ENCODE measurements at places on chromosomes 2 and 18.

DNA sequence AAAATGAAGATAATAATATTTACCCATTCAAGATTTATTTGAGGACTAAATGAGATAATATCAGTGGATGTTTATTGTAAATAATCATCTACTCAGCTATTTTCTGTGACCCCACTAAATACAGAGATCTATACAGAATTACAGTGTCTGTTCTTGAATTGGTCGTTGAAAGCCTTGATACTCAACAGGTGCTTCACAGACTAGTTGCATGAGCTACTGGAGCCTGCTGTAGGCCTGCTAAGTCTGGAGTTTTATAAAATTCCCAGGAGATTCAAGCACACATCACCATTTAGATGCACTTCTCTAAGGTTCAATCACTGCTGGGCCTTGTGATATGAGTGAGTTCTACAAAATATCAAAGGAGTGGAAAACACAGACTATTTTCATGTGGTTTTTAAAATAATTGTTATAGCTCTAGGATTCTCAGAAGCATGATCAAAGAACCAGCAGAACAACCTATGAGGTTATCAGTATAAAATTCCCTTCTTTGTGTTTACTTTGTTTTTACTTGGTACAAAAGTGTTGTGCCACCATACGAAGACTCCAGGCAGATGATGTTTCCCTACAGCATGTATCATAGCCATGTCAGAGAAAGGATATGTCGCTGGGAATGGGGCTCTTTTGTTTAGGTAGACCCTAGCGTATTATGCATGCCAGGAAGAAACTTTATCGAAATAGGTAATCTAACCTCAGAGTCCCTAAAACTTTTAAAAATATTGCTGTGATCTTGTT is 7.1 kb downstream of the SULT1C4 start:
- no peak for DNase-seq
- H3K27ac ChIP-seq: no peak overlapping the region
- H3K27me3 ChIP-seq: peaks cover 1% of the 10 kb centered on the region
- no peak overlapping the region for H3K4me3 ChIP-seq
- H3K4me1 ChIP-seq: peaks cover 27% of the 10 kb centered on the region
- peaks cover 46% of the 10 kb centered on the region for H3K36me3 ChIP-seq

- DNase-seq: no peak
- no peaks in the 10 kb centered on the region for H3K36me3 ChIP-seq
- H3K27ac ChIP-seq: no peak overlapping the region
- peaks cover 5% of the 10 kb centered on the region for H3K27me3 ChIP-seq
Measured at GRCh38 chr2:219125225-219125885, 35.3 kb downstream of the NHEJ1 start.

DNA sequence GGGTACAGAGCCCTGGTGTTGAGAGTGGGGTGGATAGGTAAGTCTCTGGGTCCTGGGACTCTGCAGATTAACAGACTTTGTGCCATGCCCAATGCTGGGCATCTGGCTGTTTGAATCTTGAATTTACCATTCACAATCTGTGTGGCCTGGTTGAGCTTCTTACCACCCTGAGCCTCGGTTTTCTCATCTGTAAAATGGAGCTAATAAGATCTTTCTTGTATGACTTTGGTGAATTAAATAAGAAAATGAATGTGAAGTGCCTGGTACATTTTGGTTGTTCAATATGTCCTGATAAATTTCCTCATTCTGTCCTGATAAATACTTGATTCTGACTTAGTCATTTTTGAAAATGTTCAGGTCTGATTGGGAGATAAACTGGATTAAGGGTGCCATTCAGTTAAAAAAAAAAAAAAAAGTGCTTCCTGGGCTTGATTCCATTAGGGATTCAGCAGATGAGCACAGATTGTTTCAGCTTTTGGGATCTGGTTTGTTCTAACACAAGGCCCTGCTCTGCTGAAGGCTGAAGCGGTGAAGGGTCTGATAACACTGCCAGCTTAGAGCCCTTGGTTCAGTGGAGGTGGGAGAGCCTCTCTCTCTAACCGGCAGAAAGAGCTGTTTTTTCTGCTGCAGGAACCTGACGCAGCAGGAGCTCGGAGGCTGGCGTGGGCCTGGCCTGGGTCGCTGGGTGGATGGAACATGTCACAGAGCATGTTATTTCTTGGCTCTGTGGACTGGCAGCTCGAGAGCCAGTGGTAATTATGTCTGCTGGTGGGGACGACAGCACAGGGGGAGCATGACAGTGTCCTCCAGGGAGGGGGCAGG is 84.5 kb upstream of the MCFD2 start:
- no peak overlapping the region for H3K27ac ChIP-seq
- H3K27me3 ChIP-seq: peaks cover 13% of the 10 kb centered on the region
- no peak for DNase-seq
- no peak overlapping the region for H3K4me3 ChIP-seq

- H3K27me3 ChIP-seq: no peaks in the 10 kb centered on the region
- no peak overlapping the region for H3K27ac ChIP-seq
- no peak overlapping the region for H3K4me3 ChIP-seq
- peaks cover 4% of the 10 kb centered on the region for H3K4me1 ChIP-seq
- no peaks in the 10 kb centered on the region for H3K36me3 ChIP-seq
- no peak for DNase-seq
Measured at GRCh38 chr2:68719912-68720311, 14.7 kb upstream of the ARHGAP25 start.

GRCh38 chr18:57333940-57334339 is 18.4 kb upstream of the ST8SIA3 start:
- H3K4me3 ChIP-seq: no peak overlapping the region
- no peaks in the 10 kb centered on the region for H3K36me3 ChIP-seq
- peaks cover under 1% of the 10 kb centered on the region for H3K27me3 ChIP-seq
- no peaks in the 10 kb centered on the region for H3K4me1 ChIP-seq
- H3K27ac ChIP-seq: no peak overlapping the region

- H3K36me3 ChIP-seq: peaks cover 5% of the 10 kb centered on the region
- no peak for DNase-seq
- H3K27me3 ChIP-seq: peaks cover 4% of the 10 kb centered on the region
- no peak overlapping the region for H3K4me3 ChIP-seq
Measured at GRCh38 chr2:157806426-157807077, 69.6 kb downstream of the ACVR1 start.

- DNase-seq: no peak
- no peak overlapping the region for H3K27ac ChIP-seq
- H3K4me3 ChIP-seq: no peak overlapping the region
- no peaks in the 10 kb centered on the region for H3K36me3 ChIP-seq
Measured at GRCh38 chr2:10286216-10287037, 16.3 kb upstream of the HPCAL1 start.

GRCh38 chr2:188046437-188046836 is 245.2 kb upstream of the GULP1 start:
- no peak for DNase-seq
- H3K4me3 ChIP-seq: no peak overlapping the region
- H3K4me1 ChIP-seq: no peaks in the 10 kb centered on the region

DNA sequence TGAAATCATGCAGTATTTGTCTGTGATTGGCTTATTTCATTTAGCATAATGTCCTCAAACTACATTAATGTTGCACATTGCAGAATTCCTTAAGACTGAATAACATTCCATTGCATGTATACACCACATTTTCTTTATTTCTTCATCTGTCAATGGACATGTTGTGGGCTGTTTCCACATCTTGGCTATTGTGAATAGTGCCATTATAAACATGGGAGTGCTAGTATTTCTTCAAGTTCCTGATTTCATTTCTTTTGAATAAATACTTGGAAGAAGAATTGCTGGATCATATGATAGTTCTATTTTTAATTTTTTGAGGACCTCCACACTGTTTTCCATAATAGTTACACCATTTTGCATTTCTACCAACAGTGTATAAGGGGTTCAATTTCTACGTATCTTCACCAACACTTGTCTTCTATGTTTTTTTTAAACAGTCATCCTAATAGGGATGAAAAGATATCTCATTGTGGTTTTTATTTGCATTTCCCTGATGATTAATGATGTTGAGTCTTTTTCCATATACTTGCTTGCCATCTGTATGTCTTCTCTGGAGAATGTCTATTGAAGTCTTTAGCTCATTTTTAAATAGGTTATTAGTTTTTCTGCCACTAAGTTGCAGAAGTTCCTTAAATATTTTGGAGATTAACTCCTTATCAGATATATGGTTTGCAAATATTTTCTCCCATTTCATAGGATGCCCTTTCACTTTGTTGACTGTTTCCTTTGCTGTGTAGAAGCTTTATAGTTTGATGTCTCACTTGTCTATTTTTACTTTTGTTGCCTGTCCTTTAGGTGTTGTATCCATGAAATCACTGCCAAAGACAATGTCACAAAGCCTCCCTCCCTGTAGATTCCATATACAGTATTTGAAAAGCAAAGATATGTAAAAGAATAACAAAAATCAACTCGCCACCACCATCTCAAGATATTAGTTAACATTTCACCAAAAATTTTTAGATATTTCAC is 14.6 kb downstream of the FBXO11 start:
- H3K4me1 ChIP-seq: peaks cover 4% of the 10 kb centered on the region
- DNase-seq: no peak
- no peaks in the 10 kb centered on the region for H3K27me3 ChIP-seq
- H3K36me3 ChIP-seq: no peaks in the 10 kb centered on the region
- no peak overlapping the region for H3K27ac ChIP-seq
- H3K4me3 ChIP-seq: no peak overlapping the region

- no peaks in the 10 kb centered on the region for H3K36me3 ChIP-seq
- DNase-seq: no peak
- H3K4me1 ChIP-seq: peaks cover 25% of the 10 kb centered on the region
Measured at GRCh38 chr2:36831185-36831584, 134.7 kb downstream of the VIT start.

- DNase-seq: no peak
- no peaks in the 10 kb centered on the region for H3K36me3 ChIP-seq
- peak overlapping the region; percentile 78 for H3K4me3 ChIP-seq
Measured at GRCh38 chr18:48161911-48162698, 231.6 kb upstream of the SMAD2 start.

DNA sequence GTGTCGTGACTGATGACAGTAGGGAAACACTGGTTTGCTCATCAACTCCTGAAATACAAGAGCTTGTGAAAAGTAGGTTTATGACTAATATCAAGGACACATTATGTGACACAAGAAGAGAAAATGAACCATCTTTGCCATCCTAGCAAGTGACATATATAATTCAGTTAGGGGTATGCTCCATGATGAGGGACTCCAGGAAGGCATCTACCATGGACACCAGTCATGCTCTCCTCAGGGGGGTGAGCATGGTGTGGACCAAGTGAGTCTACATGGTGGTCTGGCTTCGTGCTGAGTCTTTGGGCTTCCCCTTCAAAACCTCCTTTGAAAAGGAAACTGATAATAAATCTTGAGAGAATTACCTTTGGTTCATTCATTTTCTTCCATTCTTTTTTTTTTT is 11.7 kb upstream of the SERPINB5 start:
- no peaks in the 10 kb centered on the region for H3K4me1 ChIP-seq
- no peaks in the 10 kb centered on the region for H3K27me3 ChIP-seq
- H3K4me3 ChIP-seq: no peak overlapping the region
- H3K36me3 ChIP-seq: no peaks in the 10 kb centered on the region
- no peak for DNase-seq
- H3K27ac ChIP-seq: no peak overlapping the region

DNA sequence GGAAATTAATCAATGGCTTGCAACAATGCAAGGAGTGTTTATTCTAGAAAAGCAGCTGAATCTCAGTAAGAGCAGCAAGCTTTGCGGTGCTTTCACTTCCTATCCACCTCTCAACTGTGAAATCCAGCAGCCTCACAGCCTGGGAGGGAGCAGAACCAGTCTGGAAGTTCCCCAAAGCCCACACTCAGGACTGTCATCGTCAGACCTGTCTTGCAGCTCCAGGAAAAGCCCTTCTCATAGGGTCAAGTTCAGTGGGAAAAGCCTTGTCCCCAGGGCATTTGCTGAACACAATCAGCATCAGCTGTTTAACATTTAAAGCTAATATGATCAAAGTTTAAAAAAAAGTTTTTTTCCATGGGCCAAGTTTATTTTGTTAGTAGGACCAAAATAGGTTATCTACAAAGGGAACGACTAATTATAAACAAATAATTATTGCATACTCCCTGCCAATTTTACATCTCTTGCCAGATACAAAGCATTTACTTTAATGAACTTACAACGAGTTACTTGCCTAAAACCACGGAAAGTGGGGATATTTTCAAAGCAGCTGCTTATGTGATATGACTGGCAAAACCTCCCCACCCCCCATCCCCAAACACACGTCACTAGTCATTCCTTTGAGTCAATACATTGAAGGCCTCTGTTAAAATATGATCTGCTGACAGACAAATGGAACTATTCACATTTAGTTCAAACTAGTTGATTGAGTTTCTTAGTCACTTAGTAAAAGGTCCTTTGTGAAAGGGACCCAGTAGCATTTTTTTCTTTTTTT is 36.8 kb downstream of the PARD6G start:
- H3K27me3 ChIP-seq: no peaks in the 10 kb centered on the region
- H3K4me1 ChIP-seq: no peaks in the 10 kb centered on the region
- H3K27ac ChIP-seq: no peak overlapping the region
- H3K4me3 ChIP-seq: no peak overlapping the region
- no peaks in the 10 kb centered on the region for H3K36me3 ChIP-seq

- H3K4me3 ChIP-seq: no peak overlapping the region
- no peak overlapping the region for H3K27ac ChIP-seq
- H3K36me3 ChIP-seq: peaks cover 14% of the 10 kb centered on the region
- no peak for DNase-seq
- peaks cover 9% of the 10 kb centered on the region for H3K27me3 ChIP-seq
- peaks cover 4% of the 10 kb centered on the region for H3K4me1 ChIP-seq
Measured at GRCh38 chr2:20623241-20623640, 27.7 kb downstream of the HS1BP3 start.

- no peak overlapping the region for H3K27ac ChIP-seq
- H3K4me3 ChIP-seq: no peak overlapping the region
- no peaks in the 10 kb centered on the region for H3K4me1 ChIP-seq
- no peaks in the 10 kb centered on the region for H3K27me3 ChIP-seq
- no peak for DNase-seq
Measured at GRCh38 chr2:155176345-155176744, 477.9 kb downstream of the KCNJ3 start.

DNA sequence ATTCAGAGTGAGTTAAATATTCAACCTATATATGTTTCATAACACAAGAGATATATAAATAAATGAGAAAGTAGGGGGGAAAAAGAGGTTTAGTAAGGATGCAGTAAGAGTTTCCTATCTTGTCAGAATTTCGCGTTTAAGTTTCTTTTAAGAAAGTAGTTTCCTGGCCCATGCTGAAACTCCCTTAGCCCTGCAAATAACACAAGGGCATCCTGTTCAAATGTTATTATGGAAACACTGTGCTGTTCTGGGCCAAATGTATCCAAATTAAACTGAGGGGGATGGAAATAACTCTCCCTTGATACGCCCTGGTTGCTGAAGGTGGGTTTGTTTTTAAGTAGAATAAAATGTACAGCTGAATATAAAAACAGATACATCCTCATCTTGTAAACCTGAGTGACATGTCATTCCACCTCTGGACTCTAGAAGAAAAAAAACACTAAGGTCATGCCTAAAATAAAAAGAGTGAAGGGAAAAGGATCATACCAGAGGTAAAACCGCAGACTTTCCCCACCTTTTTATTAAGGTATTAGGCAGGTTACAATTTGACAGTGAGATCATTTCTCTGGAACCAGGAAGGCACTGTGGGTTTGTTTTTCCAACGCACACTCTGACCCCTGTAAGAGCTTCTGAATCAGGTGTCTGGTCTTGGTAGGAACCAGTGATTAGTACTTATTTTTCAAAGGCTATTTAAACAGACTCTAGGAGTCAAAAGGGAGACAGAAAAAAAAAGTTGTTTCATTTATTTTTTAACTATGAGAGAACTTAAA is 16.7 kb downstream of the BCL2 start:
- DNase-seq: no peak
- H3K27me3 ChIP-seq: peaks cover 3% of the 10 kb centered on the region
